Vein endothelial cell (primary cell): ENCODE measurements at places on chromosomes 5 and 9. TPM values are rescaled to one million over a fixed set of nuclear protein-coding genes. Genes with fewer than 3 reads are reported as not detected.

Gene OLFM1
- 0.98 and 1.1 TPM in 2 replicates for total RNA-seq

Gene ADAMTSL2
- total RNA-seq: 0.10 TPM in 1 of 2 replicates, not detected in the other

Gene MCTP1
- total RNA-seq: 139 and 171 TPM in 2 replicates

Gene FCN2
- not detected in 2 replicates for total RNA-seq

Gene KCTD16
- 0.19 and 1.6 TPM in 2 replicates for total RNA-seq

Gene GPR151
- not detected in 2 replicates for total RNA-seq

Gene GABRB2
- not detected in 2 replicates for total RNA-seq

Gene ZBTB26
- total RNA-seq: 4.7 and 5.6 TPM in 2 replicates

Gene AFAP1L1
- total RNA-seq: 98.3 and 130 TPM in 2 replicates

Gene SLC45A2
- total RNA-seq: 0.10 TPM in 1 of 2 replicates, not detected in the other
